Posterior cingulate gyrus (tissue), 11 donors: ENCODE measurements at places on chromosomes 12 and 14.

GRCh38 chr14:96146131-96146771 is 58.4 kb upstream of the BDKRB2 start:
- DNase-seq, result peak; percentile 69

- DNase-seq, result no peak
Measured at GRCh38 chr12:121577443-121578180, 3.2 kb downstream of the KDM2B start.

DNA sequence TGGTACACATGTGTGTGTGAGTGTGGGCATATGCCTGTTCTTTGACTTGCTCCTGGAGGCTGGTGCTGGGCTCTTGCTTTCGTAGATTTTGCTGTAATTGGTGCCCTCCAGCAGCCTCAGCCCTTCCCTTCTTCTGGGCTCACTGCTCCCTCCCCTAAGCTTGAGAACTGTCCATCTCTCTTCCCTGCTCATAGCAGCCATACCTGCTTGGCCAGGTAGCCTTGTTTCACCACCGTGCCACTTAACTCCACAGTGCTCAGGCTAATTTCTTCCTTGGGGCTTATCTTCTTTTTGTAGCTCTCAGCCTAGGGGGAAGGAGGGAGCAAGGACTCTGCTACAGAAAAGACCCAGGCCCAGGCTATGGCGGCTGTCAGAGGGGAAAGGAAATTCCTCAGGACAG is 19.8 kb downstream of the PLEK2 start:
- no peak for DNase-seq

DNA sequence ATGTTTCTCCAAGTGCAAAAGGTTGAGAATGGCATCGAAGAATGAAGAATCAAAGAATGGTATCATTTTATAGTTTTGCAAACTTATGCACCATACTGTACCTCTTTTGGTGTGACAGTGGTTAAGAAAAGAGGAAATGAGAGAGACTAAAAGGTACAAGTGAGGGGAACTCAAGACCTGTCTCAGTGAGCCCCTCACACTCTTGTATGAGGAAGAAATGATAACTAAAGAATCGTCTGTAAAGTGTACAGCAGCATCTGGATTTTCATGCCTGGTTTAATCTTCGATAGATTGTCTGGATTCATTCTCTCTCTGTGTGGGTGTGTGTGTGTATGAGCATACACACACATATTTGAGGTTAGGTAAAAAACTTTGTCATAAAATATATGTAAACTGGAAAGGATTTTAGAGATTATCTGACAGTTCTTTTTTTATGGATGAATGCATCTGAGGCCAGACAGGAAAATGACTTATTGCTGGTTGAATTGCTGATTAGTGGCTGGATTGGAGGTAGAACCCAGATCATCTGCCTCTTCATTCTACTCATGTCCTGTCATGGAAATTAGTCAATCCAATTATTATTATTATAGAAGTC is 16.0 kb upstream of the SLC38A2 start:
- no peak for DNase-seq

- no peak for DNase-seq
Measured at GRCh38 chr12:6376079-6376869, 911 bp upstream of the SCNN1A start.

DNA sequence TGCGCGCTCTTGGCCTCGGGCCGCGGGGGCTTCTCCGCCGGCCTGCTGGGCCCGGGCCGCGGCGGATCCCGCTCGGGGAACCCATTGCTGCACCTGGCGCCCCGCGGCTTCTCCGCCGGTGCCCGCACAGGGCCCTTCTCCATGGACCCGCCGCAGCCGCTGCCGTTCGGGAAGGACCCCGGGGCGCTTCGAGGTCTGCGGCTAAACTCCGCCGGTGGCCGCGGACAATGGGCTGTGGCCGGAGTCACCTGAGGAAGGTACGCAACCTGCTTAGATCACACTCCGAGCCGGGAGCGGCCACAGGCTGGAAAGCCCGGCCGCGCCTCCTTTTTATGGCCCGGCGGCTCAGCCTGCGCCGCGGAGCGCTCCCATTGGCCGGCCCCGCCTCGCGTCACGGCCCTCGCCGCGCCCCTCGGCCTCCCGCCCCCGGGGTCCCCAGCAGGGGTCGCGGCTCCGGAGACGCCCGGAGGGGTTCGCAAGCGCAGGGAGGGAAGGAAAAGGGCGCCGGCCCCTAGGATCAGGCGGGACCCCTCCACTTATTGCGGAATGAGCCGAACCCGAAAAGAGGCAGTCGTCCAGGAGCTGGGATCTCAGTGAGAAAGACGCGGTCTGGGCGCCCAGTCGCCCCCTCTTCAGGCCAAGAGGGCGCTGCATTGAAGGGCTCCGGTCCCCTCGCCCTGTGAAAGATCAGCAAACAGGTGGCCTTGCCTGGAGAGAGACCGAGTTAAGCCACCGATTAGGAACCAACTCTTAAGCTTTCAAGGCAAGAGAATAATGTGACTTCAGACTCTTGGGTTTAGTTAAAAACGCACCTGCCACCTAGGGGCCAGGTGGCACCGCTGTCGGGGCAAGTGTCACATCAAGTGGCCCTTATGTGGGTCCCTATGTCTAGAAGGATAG is at the start of gene GCH1:
Gene GCH1, minus strand, starts transcription at position 306 of the 900 bp plus-strand sequence. Its CDS starts 163 bp downstream, at position 143.
- peak; percentile 29 for DNase-seq

DNA sequence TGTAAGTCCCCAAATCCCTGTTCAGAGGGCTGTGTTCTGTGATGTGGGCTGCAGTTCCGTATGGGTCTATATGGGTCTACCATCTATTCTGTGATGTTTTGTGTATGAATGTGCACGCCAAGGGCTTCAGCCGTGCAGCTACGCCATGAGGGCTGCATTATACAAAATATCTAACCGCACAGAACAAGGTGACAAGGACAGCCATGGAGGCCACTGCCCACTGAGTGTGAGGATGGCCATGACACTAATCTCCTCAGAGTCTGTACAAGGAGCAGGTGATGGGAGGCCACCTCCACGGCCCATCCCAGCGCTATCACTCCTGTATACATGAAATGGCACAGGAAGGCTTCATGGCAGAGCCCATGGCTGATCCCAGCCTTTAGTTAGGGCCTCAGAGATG is 102.0 kb downstream of the DICER1 start:
- DNase-seq, result no peak

DNA sequence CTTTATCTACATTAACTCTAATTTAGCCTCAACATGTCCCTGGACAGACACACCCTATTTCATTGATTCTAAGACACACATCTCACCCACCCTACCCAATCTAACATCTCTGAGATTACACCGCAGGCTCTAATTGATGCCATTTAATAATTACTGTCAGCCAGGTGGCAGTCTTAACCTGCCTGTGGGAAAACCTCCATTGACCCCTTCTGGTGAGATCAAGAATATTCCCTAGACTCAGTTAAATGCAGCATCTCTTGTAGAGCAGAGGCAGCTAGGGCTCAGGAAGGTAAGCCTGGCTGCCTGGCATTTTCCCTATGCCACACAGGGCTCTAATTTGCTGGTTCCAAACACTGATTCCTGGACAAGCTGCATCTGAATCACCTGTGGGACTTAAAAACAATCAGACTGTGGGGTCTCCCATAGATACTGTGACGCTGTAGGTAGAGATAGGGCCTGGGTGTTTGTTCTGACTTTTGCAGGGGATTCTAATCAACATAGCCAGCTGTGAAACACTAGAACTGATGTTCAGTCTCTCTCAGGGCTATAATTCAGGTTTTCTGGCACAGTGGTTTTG is 14.3 kb downstream of the MCRS1 start:
- peak; percentile 20 for DNase-seq

DNA sequence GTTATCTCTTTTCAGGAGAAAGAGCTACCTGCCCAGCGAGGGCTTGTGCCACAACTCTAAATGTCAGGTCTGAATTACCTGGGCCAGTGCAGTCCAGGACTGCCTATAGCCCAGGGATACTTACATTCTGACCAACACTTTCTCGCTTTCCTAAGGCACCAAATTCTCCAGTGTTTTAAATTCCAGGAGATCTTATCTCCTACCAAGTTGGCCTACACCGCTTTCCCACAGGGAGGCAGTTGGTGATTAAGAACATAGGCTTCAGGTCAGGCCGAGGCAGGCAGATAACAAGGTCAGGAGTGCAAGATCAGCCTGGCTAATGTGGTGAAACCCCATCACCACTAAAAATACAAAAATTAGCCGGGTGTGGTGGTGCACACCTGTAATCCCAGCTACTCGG is 41.1 kb downstream of the RPS29 start:
- DNase-seq, result no peak

DNA sequence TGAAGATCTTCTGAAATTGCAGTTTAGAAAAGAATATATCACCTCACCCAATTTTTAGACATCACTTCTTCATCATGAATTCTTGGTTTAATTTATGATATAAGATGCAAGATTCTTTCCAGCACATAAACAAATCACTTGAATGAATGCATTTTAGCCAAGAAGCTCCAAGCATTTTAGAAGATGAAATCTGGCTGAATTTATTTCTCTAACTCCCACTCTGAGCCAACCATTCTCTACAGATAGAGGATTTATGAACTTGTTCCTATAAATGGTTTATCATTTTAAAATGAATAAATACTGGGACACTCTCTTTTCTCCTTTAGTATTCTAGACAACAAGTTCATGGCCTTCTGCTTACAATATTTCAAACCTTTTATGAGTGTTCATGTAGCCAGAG is 71.7 kb downstream of the GRIP1 start:
- no peak for DNase-seq

DNA sequence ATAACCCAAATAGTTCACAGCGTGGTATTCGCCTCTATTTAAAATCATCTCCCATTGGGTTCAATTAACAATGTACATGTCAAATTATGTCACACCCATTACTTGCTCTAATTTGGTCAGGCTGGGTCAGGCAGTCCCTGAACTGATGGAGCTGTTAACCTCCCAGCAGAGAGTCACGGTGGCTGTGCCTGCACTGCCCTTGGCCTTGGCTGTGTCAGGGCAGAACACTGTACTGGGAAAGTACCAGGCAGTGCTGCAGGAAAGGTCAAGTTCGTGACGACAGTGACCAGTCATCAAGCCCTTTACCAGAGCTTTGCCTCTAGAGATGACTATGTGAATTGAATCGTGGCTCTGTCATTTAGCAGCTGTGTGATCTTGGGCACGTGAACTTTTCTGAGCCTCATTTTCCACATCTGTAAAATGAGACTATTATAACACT is 100.0 kb downstream of the ARF6 start:
- DNase-seq, result no peak

DNA sequence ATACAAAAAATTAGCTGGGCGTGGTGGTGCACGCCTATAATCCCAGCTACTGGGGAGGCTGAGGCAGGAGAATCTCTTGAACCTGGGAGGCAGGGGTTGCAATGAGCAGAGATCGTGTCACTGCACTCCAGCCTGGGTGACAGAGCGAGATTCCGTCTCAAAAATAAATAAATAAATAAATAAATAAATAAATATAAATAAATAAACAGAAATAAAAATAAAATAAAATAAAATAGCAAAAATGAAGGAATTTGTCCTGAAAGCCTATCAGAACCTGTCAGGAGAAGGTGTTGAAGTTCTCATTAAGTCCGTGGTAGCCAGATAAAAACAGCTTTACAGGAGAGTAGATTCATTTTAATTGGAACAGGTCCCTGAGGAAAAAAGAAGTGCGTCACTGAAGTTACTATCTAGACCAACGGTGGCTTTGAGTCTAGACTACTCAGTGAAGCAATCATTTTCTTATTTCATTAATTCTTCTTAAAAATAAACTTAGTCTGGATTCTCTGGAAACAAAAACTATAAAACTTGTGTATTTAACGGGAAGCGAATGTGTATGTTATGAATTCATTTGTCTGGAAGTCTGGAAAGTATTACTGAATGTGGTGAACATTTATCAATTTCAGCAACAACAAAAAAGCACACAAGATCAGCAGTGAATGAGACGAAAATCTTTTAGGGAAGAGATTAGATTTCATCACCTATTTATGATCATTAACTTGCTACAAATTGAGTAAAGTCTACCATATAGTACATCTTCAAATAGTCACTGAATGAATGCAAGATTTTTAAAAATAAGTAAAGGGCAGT is 248.5 kb upstream of the PDE3A start:
- DNase-seq, result no peak

- DNase-seq, result no peak
Measured at GRCh38 chr12:69027411-69027881, 94.5 kb upstream of the CPM start.

DNA sequence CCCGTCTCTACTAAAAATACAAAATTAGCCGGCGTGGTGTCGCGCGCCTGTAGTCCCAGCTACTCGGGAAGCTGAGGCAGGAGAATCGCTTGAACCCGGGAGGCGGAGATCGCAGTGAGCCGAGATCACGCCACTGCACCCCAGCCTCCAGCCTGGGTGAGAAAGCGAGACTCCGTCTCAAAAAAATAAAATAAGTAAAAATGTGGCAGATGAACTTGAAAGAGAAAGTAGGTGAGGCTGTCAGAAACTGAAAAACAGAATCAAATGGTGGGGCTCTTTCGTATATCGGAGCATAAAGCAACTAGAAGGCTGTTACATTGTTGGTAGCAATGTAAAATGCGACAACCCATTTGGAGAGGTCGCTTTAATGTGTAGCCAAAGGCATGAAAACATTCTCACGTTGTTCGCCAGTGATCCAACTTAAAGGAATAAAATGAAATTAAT is 767 bp upstream of the CCNT1 start:
- no peak for DNase-seq

DNA sequence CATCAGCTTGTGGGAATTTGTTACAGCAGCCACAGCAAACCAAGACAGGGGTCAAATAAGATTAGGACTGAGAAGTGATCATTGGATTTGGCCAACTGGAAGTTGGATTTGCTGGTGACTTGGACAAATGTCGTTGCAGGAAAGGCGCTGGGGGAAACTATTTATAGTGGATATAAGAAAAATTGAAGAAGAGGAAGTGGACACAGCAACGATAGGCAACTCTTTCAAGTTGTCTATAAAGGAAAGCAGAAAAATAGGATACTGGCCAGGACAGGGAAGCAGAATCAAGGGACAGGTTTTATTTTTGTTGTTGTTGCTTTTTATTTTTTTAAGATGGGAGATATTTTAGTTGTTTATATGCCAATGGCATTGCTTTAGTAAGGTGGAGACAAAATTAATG is 56.2 kb upstream of the RTRAF start:
- no peak for DNase-seq

GRCh38 chr12:7129287-7129871 is 690 bp upstream of the RBP5 start:
- DNase-seq, result no peak

DNA sequence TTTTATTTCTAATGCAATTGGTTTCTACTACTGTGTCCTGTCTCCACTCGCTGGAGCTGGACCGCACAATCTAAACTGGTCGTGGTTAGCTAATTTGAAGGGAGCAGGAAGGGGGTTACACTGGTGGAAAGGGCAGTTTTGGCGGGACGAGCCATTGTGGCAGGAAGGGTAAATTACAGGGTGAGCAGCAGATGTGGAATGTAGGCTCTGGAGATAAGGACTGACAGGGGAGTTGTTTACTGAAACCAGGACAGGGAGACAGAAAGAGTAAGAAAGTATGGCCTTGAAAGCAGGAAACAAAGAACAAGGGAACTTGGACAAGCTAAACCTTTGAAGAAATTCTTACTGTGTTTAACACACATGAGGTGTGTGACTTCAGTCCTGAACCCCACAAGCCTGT is 147.8 kb downstream of the ATXN7L3B start:
- no peak for DNase-seq

DNA sequence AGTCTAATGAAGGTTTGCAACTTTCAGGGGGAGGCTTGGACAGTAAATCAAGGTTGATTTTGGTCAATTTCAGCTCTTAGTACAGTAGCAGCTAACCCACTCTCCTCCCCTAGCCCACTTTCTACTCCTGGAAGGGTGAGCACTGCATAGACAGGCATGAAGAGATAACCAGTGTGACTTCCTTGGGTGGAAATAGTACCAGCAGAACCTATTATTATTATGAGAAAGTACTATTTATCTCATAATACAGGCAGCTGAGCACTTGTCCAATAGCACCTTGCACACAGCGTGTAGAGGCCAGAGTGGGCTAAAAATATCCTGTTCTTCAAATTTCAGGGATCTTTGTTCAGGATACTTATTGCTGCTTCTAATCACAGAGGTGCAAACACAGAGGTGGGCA is 96.2 kb upstream of the FKBP4 start:
- no peak for DNase-seq
